ENCODE measurements at places on chromosomes 3 and 15. TPM values are rescaled to one million over a fixed set of nuclear protein-coding genes. Genes with fewer than 3 reads are reported as not detected.

GABRB3 gene
- total RNA-seq = 1.1 TPM

DNA sequence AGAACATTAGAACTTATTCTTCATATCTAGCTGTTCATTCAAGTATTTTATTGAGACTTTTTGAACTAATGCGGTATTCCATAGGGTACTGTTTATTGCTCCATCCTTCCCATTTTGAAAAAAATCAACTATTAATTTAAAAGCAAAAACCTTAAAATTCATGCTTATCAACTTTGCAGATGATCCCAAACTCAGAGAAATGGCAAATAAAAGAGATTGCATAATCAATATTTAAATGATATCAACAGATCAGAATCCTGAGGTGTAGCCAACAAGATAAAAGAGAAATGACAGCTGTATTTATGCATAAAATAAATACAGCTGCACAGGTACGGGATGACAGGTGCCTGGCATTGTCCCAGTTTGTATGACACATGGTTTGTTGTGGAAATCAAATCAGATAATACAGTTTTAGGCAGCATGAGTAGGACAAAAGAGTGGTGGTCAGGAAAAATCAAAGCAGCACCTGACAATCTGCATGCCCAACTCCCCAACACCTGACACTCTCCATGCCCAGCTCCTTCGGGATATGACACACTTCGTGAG lies 42.4 kb upstream of the CMTM8 start:
- no peaks in the 10 kb centered on the region for H3K36me3 ChIP-seq
- no peaks in the 10 kb centered on the region for H3K4me1 ChIP-seq
- no peak overlapping the region for H3K27ac ChIP-seq
- DNase-seq = no peak
- H3K4me3 ChIP-seq = no peak overlapping the region
- no peaks in the 10 kb centered on the region for H3K27me3 ChIP-seq

DNA sequence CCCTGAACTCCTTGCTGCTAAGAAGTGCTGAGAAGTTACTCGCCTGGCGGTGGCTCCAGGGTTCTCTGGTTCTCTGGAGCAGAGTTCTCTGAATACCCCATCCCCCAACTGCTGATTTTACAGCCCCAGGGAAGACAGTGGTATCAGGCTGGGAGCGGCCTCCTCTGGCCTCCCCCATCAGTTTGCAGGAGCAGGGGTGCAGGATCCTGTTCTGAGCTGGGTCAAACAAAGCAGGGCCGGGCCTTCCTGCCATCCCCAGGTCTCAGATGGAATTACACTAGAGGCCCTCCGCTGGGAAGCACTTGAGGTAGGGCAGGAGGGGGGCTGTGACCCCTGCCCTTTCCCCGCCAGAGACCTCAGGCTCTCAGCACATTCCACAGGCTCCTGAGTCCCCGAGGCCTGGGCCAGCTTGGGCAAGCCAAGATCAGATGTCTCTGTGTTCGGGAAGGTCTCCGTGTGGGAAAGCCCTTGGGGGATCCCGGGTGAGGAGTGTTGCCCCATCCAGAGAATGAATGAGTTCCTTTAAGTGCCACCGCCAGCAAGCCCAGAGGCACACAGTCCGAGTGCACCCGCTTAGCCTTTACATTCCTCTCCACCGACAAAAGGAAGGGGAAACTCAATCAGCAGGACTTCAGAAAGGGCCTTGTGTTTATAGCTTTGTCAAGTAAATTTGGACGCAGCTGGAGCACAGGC lies 149.9 kb downstream of the LRRK1 start:
- no peaks in the 10 kb centered on the region for H3K27me3 ChIP-seq
- no peak overlapping the region for H3K4me3 ChIP-seq
- no peak overlapping the region for H3K27ac ChIP-seq
- DNase-seq = peak; percentile 69

GRCh38 chr15:74775894-74776293 lies 6.0 kb upstream of the CSK start:
- no peak overlapping the region for H3K27ac ChIP-seq
- H3K36me3 ChIP-seq = no peaks in the 10 kb centered on the region
- H3K4me1 ChIP-seq = no peaks in the 10 kb centered on the region
- no peak for DNase-seq

GRCh38 chr15:62760538-62760937 lies 282.0 kb upstream of the TPM1 start:
- no peaks in the 10 kb centered on the region for H3K27me3 ChIP-seq
- DNase-seq = no peak
- H3K4me3 ChIP-seq = no peak overlapping the region
- H3K27ac ChIP-seq = no peak overlapping the region
- H3K36me3 ChIP-seq = peaks cover 4% of the 10 kb centered on the region
- H3K4me1 ChIP-seq = peaks cover 7% of the 10 kb centered on the region

Data from aorta (tissue), 5 donors.